ENCODE measurements at places on chromosomes 5 and 9.

DNA sequence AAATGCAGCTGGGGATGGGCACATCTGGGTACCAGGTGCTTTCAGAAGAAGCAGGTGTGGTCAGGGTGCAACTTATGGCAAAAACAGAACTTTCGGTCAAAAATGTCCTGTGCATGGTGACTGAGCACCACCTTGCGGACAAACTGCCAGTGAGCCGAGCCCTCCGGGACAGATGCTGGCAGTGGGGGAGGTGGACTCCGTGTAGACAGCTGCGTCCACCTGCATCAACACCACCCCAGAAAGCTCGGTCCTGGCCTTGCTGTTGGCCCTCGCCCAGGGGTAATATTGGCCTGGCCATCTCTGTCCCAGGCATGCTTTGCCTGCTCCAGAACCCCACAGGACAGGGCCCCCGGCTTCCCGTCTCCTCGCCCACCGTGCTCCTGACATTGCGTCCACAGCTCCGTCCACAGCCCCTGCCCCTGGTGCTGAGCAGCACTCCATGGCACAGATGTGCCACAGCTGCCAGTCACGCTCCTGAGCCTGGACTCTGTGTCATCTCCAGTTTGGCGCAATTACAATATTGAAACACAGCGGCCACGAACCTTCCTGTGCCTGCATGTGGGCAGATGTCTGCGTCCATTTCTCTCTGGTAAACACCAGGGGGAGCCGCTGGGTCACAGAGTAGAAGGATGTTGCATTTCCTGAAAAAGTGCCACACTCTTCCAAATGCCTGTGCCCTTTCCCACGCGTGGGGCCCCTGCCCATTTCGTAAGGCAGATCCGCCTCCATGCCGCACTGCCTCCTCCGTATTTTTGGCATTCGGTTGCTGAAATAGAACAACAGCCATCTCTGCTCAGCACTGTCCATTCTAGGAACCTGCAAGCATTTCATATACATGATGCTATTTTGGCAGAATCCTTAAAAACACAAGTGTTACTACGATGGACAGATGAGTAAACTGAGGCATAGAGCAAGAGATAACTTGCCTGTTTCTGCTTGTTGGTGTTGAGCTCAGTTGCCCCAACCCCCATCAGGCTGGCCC lies 33.4 kb upstream of the SLC6A19 start:
- DNase-seq: peak; percentile 89

DNA sequence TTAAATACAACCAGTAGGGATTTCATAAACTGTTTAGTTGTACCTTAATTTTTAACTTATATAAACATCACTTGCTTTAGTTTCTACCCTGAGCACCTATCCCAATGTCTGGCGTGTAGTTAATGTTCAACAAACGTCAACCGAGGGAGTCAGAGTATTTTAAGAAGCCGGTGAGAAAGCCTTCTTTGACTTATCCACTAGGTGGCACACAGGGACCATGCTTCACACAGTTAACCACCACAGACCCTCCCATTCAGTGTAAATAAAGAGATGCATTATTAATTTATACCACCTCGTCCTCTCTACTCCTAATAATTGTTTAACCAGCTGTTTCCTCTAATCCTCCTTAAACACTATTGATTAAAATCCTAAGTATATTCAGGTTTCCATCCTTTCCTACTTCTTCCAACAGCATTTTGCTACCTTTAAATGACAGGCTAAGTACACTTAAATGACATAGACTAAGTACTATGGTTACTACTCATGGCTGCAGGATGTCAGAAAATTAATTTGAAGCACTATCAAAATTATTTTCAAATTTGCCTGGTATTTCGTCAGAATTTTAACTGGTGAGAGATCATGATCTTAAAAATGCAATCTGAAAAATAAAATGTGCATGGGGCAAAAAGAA lies 2.3 kb downstream of the HAPLN1 start:
- peak; percentile 90 for DNase-seq

DNA sequence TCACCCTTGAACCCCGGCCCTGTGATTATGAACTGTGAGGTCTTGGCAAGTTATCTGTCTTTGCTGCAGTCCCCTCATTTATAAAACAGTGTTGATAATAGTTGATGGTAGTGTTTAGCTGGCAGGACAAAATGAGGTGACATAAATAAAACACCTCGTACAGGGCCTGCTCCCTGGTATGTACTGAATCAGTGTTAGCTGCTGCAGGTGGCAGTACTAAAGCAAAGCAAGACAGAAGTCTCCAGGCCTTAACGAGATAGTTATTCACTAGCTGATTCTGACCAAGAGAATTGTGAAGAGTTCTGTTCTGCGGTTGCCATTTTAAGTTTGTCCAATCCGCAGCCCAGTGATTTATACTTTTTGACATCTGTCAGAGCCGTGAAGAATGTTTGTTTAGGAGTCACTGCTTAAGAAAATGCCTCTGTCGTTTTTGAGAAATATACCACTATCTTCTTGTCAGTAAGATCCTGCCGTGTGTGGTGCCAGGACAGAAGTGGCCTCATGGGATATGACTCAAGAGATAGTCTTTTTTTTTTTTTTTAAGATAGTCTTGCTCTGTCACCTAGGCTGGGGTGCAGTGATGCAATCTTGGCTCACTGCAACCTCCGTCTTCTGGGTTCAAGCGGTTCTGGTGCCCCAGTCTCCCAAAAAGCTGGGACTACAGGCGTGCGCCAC lies 75.9 kb downstream of the KDM4C start:
- peak; percentile 6 for DNase-seq

DNA sequence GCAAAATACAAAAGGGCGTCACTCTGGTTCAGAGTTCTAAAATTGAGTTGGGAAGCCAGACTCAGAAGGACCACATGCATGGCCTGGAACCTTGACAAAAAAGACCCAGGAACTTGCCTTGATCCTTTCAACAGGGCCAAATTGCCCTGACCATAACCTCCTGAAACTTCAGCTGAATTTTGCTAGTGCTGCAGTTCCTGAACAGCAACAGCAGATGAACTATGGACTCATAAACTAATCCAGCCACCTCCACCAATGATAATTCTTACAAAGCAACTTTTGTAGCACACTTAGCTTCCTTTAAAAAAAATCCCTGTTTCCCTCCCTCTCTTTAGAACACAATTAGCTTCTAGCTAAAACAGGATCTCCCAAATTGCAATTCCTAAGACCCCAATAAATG lies 155.9 kb downstream of the MAT2B start:
- no peak for DNase-seq

GRCh38 chr5:122846051-122846550 lies 688 bp downstream of the SNX24 start:
- DNase-seq: no peak

- no peak for DNase-seq
Observed at GRCh38 chr9:126462617-126463016, 136.0 kb downstream of the MVB12B start.

GRCh38 chr9:125524583-125525355 lies 182.2 kb downstream of the MAPKAP1 start:
- no peak for DNase-seq

DNA sequence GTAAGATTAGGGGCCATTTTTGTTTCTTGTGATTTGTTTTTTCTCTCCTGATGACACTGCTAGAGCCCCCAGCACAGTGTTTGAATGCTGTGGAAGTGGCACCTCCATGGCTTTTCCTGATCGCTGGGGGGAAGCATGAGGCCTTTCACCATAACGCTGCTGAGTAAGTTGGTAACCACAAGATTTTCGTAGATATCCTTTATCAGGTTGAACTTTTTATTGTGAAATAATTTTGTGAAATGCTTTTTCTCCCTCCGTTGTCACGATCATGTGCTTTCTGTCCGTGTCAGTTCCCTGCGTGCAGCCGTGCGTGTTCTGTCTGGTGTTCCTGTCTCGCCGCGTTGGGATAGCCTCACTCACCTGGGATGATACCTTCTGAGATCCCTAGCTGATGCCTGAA lies 59.4 kb downstream of the EHMT1 start:
- DNase-seq: no peak

DNA sequence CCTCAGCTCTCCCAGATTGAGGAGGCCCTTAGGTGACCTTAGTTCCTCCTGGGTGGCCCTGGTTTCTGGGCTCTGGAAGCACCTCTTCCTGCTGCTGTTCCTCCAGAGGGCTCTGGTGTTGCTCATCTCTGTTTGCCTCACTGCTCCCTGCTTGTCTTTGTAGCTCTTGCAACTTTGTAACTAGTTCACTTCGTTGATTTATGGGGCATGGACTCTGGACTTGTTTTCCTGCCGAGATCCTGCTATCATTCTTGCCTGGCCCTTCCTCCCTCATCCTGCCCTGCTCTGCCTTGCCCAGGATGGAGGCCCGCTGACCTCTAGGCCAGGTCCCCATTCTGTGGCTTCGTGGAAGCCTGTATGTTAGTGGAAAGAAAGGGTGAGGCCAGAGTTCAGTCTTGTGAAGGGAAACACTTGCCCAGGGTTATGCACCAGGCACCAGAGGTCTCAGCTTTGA lies 169.3 kb downstream of the MACROH2A1 start:
- DNase-seq: no peak

DNA sequence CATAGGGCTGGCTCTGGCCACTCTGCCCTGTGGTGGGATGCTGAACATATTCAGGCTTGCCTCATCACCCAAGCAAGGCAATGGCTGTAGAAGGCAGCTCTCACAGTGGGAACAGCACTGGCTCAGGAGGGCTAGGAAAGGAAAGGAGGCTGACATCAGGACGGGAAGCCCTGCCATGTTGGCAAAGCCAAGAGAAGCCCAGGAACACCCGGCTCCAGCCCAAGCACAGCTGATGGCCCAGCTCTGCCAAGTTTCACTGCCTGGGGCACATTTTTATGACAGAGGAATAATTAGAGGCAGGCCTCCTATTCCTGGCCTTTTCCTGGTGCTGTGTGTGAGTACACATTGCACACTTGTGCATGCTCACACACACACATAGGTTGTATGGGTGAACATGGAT lies 163.6 kb upstream of the SMIM23 start:
- no peak for DNase-seq

- peak; percentile 49 for DNase-seq
Observed at GRCh38 chr5:107704681-107705401, 34.1 kb upstream of the EFNA5 start.

DNA sequence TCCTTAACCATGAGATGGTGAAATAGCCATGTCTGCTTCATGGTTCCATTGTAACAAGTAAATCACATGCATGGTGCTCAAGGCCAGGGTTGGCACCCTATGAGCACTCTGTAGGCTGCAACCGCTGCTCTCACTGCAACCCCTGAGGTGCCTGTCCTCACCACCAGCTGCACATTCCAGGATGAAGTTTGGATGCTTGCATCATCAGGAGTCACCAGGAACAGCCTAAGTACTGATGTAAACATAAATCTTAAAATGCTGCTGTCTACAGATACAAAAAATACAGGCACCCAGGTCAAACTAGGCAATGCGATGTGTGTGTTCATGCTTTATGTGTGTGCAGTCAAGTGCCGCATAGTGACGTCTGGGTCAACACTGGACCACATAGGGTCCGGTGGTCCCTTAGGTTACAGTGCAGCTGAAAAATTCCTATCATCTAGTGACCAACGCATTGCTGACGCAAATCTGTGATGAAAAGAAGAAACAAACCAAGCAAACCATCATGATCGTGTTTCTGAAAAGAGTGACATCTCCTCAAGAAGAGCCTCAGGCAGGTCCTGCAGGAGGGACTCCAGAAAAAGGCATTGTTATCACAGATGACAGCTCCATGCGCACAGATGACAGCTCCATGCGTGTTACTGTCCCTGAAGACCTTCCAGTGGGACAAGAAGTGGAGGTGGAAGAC lies 234.8 kb downstream of the AUH start:
- peak; percentile 67 for DNase-seq

GRCh38 chr5:108339220-108339619 lies 42.7 kb downstream of the FBXL17 start:
- DNase-seq: no peak

- peak; percentile 79 for DNase-seq
Observed at GRCh38 chr5:88391116-88391515, 122.5 kb upstream of the TMEM161B start.

- no peak for DNase-seq
Observed at GRCh38 chr9:75181750-75182149, 93.4 kb downstream of the OSTF1 start.

DNA sequence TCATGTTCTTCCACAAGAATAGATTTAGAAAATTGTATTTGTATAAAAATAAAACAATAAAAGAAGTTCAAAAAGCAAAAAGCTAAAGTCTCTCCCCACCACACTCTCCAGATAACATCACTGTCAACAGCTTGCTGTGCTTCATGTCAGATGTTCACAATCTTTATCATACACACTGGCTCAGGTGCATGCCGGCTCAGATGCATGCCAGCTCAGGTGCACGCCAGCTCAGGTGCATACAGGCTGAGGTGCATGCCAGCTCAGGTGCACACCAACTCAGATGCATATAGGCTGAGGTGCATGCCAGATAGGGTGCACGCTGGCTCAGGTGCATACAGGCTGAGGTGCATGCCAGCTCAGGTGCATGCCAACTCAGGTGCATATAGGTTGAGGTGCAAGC lies 26.5 kb downstream of the SEMA4D start:
- DNase-seq: no peak

DNA sequence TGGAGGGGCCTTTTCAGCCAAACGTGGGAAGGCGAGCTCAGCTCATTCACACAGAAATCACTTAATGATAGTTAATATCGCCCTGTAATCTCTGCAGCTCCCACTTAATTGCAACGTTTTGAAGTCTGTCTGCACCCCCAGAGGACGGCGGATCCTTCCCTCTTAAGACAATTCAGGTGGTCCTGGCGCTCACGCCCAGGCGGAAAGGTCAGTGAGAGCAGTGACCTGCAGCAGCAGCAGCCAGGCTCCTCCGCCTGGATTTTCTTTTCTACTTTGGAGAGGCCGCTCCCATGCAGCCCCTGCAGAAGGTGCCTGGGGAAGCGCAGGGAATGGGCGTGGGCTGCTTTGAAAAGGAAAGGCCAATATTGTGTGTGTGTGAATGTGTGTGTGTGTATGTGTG lies 400.9 kb upstream of the IRX1 start:
- no peak for DNase-seq

GRCh38 chr9:101792475-101792874 lies 54.0 kb upstream of the GRIN3A start:
- DNase-seq: no peak

- peak; percentile 77 for DNase-seq
Observed at GRCh38 chr9:137049544-137050449, 3.8 kb upstream of the NPDC1 start.

DNA sequence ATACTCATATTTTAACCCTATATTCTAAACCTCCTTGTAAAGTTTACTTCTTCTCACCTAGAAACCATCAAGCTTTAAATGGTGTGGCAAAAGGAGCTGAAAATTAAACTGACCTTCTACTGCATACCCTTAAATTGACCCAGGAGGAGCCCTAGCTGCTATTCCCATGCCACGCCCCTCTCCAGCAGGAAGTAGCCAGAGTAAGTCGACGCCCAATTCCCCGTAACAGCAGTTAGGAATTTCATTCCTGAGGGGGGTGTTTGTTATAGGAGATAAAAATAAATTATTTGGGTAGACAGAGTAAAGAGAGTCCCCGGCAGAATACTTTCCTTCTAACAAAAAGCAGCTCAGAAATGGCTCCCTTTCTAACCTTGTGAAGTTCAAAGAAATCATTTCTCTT lies 111.8 kb upstream of the FAM174A start:
- no peak for DNase-seq

Data from eye (tissue), 1 donor.